ENCODE measurements at places on chromosomes 6 and 20.
A peak's percentile ranks its signal among the peaks of the same experiment; 100 is the strongest.

GRCh38 chr6:135114355-135115145, 59.9 kb upstream of the HBS1L start:
- peak; percentile 84 for DNase-seq

DNA sequence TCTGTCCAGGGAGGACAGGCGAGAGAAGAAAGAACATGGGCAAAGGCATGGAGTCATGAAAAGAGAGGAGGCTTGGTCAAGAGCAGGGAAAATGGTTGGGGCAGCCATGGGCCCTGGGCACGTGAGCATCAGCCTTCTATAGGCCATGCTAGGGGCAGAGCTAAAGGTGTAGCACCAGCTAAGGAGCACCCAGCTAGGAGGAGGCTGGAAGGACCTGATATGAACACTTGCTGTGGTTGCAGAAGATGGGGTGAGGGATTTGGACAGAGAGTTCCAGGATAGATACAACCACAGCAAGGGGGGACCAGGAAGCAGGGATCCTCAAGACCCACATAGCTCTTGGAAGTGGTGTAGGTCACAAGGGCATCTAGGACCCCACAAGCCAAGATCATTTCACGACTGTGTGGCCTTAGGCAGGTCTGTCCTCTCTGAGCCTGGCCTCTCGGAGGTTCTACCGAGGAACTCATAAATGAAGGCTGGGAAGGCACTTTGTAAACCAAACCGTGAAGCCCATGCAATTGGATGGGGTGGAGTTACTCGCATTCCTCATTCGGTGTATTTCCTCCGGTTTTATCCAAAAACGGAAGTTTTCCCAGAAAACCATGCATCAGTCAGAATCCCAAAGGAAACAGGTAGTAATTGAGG, 74.0 kb upstream of the TOP1 start:
- DNase-seq, result no peak

- no peak for DNase-seq
These were observed 36.1 kb upstream of the MAP7 start for GRCh38 chr6:136586295-136586694.

GRCh38 chr20:19824861-19825260, 66.8 kb downstream of the RIN2 start:
- DNase-seq, result no peak

DNA sequence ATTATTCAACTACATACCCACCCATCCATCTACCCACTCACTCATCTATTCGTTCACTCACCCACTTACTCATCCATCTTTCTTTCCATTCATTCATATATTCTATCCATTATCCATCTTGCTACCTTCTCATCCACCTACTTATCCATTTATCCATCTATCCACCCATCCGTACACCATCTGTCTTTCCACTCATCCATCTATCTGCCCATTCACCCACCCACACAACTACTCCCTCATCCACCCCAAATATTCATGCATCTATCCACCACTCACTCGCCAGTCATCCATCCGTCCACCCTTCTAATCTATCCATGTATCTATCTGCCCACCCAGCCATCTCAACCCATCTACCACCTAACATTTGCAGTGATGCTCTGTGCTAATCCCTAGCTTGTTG, 13.6 kb upstream of the KCNB1 start:
- no peak for DNase-seq

DNA sequence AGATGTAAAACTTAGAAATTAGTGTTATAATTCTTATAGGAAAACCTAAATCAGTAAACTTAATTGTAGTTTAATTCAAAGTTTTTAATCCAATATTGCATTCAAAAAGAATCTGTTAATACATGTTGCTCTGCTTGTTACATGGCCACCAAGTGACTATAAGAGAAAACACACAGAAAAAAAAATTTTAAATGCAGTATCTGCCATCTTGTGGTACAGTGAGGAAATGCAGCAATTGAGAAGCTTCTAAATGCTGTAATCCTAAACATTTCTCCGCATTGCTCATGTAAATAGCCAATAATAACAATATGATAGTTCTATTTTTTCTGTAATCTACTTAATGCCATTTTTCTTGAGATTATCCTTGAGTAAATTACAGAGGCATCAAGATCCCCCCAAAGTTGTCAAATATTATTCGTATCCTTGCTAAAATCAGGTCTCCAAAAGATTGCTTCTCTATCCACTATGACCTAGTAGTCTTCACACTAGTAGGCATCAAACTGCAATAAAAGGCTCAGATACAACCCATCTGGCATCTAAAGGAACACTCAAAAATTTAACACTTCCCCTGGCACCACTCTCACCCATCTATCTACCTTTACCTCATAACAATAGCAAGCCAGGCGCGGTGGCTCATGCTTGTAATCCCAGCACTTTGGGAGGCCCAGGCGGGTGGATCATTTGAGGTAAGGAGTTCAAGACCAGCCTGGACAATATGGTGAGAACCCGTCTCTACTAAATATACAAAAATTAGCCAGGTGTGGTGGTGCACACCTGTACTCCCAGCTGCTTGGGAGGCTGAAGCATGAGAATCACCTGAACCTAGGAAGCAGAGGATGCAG, 34.6 kb downstream of the HDAC2 start:
- no peak for DNase-seq

DNA sequence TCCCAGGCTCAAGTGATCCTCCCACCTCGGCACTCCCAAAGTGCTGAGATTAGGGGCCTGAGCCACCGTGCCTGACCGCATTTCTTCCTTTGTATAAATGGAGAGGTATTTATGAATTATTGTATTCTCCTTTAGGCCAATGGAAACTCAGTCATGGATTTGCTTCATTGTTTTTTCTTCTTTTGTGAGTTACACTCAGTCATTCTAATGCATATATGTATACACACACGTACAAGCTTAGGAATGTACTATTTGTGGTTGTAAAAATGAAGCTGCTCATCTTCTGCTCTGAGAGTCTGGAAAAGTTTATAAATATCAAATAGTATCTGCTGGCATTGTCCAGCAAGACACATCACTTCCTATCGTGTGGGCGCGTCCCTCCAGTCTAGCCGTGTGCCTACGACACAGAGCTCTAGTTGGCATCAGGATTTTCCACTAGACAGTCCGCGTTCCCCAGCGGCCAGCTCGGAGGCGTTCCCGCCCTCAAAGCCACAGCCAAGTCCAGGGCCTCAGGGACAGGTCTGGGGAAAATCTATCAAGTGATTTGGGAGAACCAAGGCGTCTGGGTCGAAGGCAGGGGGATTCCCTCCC, 215.2 kb downstream of the NFATC2 start:
- no peak for DNase-seq

DNA sequence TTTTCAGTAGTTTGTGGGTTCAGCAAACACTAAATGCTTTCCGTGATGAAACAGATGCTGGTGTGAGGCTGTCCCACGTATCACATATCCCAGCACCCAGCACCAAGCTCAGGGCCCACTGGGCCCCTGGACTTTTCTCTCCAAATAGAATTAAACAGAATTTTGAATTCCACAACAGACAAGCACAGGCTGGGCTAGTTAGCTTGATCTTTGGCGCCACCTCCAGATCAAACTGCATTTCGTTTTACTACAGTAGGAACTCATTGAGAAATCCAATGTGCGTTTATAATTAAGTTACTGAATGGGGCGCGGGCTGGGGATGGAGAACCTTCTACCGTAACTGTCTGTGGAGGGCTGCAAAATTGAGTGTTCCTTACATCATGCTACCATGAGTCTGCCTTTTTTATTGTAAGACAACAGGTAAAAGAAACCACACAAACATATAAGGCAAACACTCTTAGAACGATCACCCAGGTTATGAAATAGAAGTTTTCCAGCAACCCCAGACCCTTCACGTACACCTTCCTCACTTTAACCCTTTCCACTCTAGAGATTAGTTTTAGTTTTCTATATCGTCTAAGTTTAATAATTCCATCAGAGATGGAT, 107.8 kb downstream of the ZFP64 start:
- peak; percentile 77 for DNase-seq

DNA sequence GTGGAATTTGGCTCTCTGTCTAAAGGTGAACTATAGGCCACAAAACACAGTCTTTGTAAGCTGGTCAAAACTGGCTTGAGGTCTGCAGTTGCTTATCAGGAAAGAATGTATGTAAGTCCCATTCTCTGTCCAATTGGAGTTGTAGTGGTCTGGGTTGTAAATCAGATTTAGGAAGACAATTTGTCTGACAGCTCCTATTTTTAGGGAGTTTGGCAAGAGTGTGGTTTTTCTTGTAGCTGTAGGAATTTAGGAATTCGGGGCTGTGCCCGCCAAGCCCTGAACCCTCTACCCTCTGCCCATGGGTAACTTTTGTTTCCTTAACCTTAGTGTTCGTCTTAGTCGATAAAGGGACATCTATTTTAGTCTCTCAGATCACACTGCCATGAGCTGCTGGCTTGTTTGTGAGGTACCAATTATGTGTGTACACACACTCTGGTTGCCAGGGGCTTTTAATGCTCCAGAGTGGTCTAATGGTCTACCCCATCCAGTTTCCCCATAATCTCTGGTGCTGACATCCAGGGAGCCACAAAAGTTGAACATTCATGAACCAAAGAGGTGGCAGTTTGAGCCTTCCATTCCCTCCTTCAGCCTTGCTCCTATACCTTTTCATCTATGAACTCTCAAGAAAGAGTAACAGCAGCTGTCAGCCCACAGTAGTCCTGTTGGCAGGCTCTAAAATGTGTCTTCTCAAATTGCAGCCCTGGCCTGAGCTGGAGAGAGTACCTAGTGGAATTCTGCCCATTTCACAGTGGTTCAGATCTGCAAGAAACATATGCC, 93.0 kb downstream of the ANKRD6 start:
- no peak for DNase-seq

GRCh38 chr20:24681634-24682495, 212.4 kb downstream of the SYNDIG1 start:
- DNase-seq, result no peak

DNA sequence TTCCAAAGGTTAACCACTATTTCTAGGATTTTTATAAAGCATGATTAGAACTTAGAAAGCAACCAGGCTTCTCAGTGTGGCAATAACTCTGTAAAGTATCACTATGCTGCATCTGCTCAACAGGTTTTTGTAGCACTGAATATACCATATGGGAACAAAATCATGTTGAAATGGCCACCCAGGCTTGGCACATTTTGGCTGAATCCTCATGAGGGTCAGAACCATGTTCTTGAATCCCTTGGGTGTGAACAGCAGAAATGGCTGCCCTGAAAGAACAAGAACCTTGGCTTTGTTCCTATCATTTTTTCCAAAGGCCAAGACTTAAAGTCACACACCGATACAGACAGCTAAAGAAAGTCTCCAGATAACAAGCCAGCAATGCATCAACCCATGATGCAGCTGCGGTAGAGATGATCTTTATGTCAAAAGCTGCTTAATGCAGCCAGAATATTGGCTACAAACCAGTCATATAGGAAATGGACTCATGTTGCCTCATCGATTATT, 283.0 kb upstream of the NOX3 start:
- no peak for DNase-seq

DNA sequence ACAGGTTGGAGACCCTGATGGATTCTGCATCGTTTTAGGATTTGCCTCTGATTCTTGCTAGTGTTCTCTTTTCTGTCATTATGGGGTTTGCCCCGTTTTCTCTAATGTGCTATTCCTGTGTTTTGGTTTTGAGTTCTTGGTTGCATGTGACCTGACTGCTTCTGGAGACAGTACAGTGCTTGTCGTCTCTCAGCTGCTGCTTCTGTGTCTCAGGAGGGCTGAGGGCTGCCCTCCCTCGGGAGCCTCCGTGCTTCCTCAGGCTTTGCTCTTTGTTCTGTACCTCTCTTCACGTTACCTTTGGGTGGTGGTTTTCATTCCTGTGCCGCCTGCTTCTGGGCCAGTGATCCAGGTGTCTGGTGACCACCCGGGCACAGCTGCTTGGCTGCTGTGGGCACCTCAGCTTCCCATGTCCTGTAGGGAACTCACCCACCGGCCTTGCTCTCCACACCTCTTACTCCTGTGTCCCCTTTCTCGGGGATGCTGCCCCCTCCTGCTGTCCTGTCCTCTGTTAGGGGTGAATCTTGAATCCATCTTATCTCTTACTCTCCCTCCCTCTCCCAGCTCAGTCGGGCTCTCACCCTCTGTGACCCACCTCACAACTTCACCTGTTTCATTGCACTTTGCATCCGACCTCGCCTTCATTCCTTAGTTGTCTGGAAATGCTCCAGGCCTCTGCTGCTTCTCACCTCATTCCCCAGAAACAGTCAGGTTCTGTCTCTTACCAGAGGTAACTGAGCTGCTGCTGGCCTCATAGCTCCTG, 33.2 kb downstream of the PANK2 start:
- no peak for DNase-seq

GRCh38 chr20:49775229-49775693, 37.4 kb upstream of the SLC9A8 start:
- DNase-seq, result no peak

- no peak for DNase-seq
These were observed 7.4 kb upstream of the LAMP5 start for GRCh38 chr20:9506964-9507369.

DNA sequence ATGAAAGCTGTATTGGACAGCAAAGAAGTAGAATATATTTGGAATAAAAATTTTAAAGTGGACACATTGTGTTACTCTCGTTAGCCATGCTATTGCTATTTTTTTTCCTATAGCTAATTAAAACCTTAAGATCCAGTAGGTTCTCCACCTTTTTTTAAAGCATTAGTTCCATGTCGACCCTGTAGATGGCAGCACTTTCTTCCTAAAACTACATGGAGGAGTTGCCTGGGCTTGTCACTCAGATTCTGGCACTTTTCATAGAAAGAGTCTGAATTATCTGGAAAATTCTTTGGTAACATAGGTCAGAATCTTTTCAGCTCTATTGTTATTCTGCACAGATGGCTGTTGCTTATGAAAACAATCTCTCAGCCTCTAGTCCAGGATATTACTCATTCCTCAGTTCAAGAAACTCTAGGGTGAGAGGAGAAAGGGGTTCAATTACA, 42.0 kb upstream of the ESR1 start:
- DNase-seq, result peak; percentile 65

GRCh38 chr6:95091823-95092436, 485.4 kb upstream of the MANEA start:
- DNase-seq, result no peak

DNA sequence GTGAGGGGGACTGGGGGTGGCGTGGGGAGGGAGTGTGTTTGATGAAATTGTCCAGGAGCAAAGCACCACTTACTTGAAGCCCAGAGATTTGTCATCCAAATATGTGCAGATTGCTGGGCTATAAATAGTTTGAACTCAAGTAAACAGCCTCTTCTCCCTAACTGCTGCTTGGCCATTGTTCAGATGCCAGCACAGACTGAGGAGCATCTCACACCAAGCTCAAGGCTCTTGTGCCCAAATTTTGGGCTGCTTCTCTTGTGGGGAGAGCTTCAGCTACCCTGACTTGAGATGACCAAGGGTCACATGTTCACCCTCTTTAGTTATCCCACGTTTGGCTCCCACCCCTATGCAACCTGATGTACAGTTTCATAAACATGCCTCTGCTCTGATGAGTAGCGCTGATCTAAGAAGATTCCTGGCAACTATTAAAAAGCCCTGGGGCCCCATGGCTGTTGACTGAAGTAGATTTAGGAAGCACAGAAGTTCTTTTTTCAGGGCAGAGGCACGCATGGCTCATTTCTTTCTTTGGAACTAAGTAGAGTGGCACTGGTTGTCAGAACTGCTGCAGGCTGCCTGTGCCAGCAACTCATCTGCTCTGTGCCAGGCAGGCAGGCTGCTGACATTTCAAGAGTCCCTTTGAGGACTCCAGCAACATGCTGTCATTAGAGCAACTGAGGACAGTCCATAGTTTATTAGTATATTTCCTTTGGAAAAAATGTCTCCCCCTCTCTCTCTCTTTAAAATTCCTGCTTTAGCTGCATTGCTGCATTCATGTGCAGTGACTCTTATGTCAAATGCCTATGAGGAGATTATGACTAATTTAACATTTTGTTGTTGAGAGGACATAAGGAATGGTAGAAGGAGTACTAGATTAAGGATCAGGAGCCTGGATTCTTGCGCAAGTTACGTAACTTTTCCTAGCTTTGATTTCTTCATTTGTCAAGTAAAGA, 9.6 kb upstream of the PKIG start:
- no peak for DNase-seq

- DNase-seq, result no peak
These were observed 45.6 kb upstream of the IPCEF1 start for GRCh38 chr6:154402081-154402780.
